ENCODE measurements at places on chromosomes 11 and 22.

DNA sequence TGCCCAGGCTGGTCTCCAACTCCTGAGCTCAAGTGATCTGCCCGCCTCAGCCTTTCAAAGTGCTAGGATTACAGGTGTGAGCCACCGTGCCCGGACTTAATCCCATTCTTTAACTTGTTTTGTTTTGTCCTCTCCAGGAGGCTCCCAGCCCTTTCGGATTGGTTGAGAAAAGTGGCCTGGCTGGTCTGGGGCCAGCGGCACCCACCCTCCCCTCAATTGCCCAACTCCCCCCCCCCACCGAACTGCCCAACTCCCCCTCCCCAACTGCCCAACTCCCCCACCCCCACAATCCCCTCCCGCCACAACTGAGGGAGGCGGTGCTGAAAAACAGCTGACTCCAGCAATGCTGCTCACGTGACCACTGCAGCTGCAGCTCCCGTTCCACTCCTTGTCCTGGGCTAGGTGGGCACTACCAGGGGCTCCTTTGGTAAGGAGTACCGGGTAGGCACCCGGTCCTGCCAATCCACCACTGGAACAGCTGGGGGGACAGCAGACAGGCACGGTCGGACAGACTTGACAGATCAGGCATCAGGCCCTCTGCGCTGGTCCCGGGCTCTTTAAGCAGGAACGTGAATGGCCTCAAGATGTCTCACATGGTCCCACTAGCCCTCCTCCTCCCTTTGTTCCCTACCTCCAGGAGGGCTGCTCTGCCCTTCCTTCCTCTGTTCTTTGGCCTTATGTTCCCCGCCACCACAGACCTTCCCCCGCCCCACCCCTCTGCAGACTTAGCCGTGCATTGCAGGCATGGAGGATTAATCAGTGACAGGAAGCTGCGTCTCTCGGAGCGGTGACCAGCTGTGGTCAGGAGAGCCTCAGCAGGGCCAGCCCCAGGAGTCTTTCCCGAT lies at the start of gene TCN2:
Gene TCN2, plus strand, starts transcription at position 720 of the 845 bp plus-strand sequence. CDS start 158 bp downstream, outside the sequence.
- DNase-seq, result peak; percentile 38

DNA sequence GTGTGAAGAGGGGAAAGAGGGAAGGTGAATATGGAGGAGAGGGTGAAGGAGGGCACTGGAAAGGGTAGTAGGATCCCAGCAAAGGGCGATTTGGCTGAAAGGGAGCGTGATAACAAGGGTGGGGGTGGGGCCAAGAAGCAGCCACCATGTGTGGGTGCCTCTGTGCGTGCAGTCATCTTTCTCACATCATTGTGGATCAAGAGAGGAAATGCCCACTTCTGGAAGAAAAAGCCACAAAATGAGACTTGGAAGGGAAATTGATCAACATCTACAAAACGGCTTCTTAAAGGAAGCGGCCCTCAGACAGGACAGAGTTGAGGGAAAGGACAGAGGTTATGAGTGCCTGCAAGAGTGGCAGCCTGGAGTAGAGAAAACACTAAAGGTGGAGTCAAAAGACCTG lies 1.2 kb upstream of the CXCR5 start:
- no peak for DNase-seq

GRCh38 chr11:12845163-12845562 lies 164.0 kb upstream of the RASSF10 start:
- no peak for DNase-seq

GRCh38 chr22:40898850-40899357 lies 37.0 kb upstream of the DNAJB7 start:
- no peak for DNase-seq

GRCh38 chr22:23184764-23185113 lies 4.4 kb downstream of the BCR start:
- DNase-seq, result no peak

GRCh38 chr22:38858492-38858891 lies 13.5 kb downstream of the CBX6 start:
- DNase-seq, result no peak

- no peak for DNase-seq
Observed at GRCh38 chr22:22810018-22810427, 77.6 kb upstream of the IGLL5 start.

GRCh38 chr11:122645847-122646246 lies 9.7 kb upstream of the UBASH3B start:
- no peak for DNase-seq

DNA sequence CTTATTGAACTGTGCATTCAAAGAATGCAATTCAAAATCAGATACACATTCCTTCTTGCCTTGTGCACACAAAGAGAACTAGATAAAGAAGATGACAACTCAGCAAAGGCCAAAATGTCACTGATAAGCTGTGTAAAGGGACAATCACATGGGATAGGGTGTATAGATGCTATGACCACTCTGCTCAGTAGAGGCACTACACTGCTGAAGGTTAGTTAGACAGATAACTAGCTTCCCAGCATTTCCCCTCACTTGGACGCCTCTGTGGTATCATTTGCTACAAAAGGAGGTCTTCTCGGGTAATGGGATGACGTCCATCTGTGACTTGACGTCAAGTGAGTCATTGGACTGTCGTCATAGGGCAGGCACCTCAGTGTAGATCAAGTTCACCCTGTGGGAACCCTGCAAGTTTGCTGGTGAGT lies 424.9 kb upstream of the CCDC90B start:
- no peak for DNase-seq

- DNase-seq, result no peak
Observed at GRCh38 chr11:45266676-45267020, 19.5 kb downstream of the SYT13 start.

GRCh38 chr11:45368697-45369096 lies 82.6 kb upstream of the SYT13 start:
- DNase-seq, result no peak
